ENCODE measurements at places on chromosomes 11 and 22. TPM values are rescaled to one million over a fixed set of nuclear protein-coding genes. Genes with fewer than 3 reads are reported as not detected.

MUC5B gene
- total RNA-seq, result 0.03 TPM

DNA sequence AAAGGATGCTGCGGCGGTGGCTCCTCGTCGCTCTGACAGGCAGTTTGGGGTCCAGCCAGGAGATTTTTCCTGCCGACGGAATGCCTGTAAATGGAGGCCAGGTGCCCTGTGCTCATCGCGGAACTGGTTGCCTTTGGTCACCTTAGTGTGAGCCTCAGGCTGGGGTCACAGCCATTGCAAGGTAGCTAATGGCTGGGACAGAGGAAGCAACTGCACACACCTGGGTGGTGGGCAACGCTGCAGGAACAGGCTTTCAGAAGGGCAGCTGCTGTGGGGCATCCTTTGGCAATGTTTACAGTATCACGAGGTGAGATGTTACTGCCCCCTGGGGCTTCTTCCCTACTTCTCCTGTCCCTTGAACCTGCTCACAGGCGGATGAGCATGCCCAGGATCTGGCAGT lies 205.5 kb downstream of the GRIK4 start:
- DNase-seq, result no peak

- DNase-seq, result no peak
These were observed 133.6 kb downstream of the CASP12 start for GRCh38 chr11:104764710-104765045.

P2RX6 gene
- total RNA-seq, result 5.2 TPM

DNA sequence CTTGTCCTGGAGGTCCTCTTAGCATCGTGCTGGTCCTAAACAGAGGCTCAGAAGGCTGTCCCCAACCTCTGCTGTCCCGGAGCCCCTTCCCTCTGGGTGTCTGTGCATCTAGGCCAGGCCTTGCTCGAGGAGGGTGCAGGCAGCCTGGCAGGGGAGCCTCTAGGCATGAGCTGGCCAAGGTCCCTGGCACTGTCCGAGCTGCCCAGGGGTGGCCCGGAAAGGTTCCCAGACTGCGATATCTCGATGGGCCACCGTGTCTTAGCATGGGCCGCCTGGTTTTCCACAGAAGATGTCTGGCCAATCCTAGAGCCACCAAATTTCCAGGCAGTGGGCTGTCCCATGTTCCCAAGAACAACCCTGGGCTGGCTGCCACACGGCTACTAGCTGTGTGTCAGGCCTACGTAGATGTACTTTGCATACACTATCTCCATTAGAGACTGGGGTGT lies 24.6 kb upstream of the SMIM38 start:
- no peak for DNase-seq

DNA sequence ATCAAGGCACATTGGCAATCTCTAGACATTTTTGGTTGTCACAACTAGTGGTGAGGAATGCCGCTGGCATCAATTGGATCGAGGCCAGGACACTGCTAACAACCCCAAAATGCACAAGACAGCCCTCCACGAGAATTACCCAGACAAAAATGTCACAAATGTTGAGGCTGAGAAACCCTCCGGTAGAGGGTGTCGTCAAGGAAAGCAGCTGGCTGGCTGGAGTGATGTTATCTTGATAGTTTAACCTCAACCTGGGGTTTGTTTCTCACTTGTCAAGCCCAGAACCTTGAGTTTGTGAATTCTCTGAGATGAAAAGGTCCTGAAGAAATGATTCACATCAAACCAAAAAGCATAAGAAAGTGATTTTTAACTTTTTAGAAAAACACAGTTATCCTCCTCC lies 21.1 kb upstream of the TMPRSS13 start:
- DNase-seq, result no peak

- DNase-seq, result no peak
These were observed 168.2 kb downstream of the COMMD9 start for GRCh38 chr11:36121054-36121453.

KCNK7 gene
- not detected for total RNA-seq

HIC2 gene
- total RNA-seq, result 1.9 TPM

GRCh38 chr11:45411228-45411946 lies 125.2 kb upstream of the SYT13 start:
- DNase-seq, result no peak

DNA sequence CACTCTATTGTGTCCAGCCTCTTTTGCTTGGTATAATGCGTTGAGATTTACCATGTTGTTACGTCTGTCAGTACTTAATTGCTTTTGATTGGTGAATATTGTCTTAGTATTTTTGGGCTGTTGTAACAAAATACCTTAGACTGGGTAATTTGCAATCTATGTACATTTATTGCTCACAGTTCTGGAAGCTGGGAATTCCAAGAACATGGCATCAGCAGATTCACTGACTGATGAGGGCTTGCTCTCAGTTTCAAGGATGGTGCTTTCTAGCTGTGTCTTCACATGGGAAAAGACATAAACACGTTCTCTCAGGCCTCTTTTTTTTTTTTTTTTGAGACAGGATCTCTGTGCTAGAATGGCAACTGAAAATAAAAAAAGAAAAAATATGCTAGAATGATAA lies 46.7 kb upstream of the INCENP start:
- DNase-seq, result no peak

GRCh38 chr11:702462-703461 lies 3.3 kb upstream of the EPS8L2 start:
- no peak for DNase-seq

Data from NCI-H460 (cell line).